Amniotic stem cell (primary cell): ENCODE measurements at places on chromosomes 6 and 20.
A peak's percentile ranks its signal among the peaks of the same experiment; 100 is the strongest.

GRCh38 chr6:117917176-117917575, 10.1 kb downstream of the SLC35F1 start:
- DNase-seq, result no peak

DNA sequence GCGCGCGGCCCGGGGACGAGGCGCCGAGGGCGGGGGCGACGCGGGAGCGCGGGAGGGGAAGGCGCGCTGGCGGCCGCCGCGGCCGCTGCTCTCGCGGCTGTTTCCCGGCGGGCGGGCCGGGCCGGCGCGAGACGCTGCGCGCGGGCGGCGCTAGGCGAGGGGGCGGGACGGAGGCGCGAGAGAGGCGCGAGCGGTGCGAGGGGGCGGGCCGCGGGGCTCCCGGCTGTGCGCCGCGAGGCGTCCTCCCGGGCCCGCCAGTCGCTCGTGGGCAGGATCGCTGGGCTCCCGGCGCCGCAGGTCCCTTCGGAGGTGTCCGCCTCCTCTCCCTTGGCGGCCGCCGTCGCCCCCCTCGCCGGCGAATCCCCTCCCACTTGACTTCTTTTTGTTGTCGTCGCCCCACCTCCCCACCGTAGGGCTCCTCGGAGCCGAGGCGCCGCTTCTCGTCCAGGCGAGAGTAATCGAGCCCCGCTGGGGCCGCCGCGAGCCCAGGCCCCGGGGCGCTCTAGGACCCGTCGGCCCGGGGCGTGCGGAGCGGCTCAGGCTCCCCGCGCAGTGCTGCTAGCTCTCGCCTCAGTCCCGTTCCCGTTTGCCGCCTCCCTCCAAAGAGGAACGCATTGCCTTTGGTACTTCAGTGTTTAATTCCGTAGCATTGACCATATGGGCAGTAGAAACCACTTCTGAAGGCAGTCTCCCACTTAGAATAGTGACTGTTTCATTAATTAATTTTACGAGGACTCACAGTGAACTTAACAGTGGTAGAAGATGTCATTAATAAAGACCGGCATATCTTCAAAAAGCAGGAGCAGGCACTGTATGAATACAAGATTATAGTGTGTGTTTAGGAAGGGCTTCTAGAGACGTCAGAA, at the start of gene RANBP9:
Gene RANBP9, minus strand, starts transcription at position 103 of the 866 bp plus-strand sequence. CDS start 330 bp downstream, outside the sequence.
- peak; percentile 88 for DNase-seq

GRCh38 chr20:33071198-33071597, 8.2 kb upstream of the BPIFB4 start:
- DNase-seq, result no peak

DNA sequence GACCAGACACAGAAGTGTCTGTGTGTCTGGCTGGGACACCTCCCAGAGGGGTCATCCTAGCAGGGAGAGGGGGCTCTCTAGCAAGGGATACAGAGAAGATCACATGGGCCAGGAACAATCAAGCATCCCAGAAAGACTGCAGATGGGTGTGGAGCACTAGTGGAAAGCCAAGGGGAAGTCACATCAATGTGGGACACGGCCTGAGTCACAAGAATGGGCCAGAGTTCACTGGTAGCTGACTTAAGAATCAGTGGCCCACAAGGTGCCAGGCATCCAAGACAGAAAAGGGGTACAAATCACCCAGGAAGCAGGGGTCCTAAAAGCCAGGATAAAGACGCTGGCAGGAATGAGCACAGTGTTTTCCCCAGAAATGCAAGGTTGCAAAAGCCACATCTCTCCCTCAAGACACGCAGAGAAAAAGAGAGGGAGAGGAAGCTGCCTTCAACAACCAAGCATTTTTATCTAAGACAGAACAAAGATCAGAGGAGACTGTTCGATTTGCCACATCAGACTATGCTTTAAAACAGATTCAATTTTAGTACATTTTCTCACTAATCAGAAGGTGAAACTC, 113.6 kb upstream of the DST start:
- no peak for DNase-seq

GRCh38 chr20:60065741-60066437, 107.7 kb downstream of the CDH26 start:
- DNase-seq, result no peak

DNA sequence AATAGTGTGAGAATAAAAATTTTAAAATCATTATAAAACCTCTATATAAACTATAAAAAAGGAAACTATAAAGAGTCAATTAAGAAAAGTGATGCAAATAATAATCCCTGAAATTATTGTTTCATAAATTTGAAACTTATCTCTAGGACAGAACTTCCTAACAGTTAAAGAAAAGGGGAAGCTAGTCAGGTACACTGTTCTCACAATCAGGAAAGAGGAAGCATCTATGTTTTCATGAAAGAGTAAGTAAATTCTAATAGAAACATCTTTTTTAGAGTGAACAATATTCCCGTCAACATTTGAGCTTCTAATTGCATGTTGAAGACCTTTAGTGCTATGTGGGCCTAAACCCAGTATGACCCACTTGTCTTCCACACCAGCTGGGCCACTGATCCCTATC, 1.2 kb upstream of the ADGRF1 start:
- DNase-seq, result no peak

- no peak for DNase-seq
These were observed 49.1 kb downstream of the ARMC2 start for GRCh38 chr6:108897371-108897770.
